SIG-M5 (cell line): ENCODE measurements at places on chromosomes 3 and 15.

DNA sequence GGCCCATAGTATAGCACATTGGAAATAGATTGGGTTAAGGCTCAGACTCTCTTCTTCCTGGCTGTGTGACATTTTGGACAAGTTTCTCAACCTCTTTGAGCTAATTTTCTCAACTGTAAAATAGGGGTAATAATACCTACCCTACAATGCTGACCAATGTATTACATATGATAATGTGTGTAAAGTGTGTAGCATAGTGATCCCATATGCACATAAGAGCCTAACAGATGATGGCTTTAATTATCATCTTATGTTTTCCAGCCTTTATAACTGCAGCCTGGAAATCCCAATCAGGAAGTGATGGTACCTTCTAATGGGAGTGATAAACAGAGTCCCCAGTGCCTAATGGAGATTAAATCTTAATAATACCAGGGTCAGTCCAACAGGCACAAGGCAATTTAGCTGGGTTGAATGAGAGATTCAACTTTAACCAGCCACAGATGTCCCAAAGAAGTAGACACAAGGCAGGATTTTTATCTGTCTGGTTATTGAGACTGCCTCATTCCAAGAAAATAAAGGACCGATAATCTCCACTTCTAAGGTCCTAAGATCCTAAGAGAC is 12.0 kb downstream of the ADAMTS9 start:
- no peak for DNase-seq

DNA sequence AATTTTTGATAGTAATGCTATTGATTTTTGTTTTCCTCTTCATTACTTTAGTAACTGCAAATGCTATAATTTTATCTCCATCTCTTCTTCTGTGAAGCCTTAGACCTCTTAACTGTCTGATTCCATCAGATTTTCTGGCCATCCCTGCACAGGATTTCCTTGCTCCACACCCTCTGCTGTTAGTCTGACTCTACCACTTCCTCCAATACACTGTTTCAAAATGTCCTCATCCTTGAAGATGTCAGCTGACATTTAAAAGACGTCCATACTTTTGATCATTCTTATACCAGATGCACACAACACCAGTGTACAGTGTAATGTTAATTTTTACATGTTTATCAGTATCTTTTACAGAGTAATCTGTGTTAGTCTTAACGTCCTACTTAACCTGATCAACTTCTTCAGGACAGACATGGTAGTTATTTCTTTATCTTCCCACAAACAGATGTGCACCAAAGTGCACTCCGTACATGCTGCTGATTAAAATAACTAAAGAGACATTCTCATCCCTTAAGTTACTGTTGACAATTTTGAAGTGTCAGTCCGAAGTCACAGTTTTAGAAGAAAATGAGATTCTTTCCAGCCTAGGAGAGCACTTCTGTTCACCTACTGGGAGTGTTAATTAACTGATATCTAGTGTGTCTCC is 102.4 kb upstream of the RASGRP1 start:
- DNase-seq, result no peak

- no peak for DNase-seq
These were observed 76.9 kb upstream of the IGSF10 start for GRCh38 chr3:151537726-151538125.

GRCh38 chr3:29026286-29026685 is 254.6 kb upstream of the RBMS3 start:
- DNase-seq, result no peak

GRCh38 chr3:98737301-98737700 is 25.8 kb upstream of the ST3GAL6 start:
- no peak for DNase-seq
